ENCODE measurements at places on chromosomes 6 and 20.

DNA sequence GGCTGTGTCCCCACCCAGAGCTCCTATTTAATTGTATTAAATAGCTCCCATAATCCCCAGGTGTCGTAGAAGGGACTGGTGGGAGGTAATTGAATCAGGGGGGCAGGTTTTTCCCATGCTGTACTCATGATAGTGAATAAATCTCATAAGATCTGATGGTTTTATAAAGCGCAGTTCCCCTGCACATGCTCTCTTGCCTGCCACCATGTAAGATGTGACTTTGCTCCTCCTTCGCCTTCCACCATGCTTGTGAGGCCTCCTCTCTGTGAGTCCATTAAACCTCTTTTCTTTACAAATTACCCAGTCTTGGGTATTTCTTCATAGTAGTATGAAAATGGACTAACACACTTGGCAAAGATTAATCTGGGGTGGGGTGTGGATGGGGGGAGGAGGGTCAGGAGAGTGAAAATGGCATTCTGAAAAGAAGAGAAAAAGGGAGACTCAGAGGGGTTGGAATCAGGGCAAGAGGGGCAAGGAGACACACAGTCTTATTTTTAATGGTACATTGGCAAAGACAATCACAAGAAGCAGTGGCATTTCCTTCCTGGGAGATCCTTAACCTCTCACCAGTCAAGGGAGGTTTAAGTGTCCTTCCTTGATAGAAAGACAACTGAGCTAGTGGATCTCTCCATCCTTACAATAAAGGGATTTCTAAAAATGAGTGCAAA lies 37.5 kb upstream of the NOX3 start:
- DNase-seq: no peak

- DNase-seq: no peak
These were observed 32.3 kb downstream of the GSTA3 start for GRCh38 chr6:52877168-52877567.

DNA sequence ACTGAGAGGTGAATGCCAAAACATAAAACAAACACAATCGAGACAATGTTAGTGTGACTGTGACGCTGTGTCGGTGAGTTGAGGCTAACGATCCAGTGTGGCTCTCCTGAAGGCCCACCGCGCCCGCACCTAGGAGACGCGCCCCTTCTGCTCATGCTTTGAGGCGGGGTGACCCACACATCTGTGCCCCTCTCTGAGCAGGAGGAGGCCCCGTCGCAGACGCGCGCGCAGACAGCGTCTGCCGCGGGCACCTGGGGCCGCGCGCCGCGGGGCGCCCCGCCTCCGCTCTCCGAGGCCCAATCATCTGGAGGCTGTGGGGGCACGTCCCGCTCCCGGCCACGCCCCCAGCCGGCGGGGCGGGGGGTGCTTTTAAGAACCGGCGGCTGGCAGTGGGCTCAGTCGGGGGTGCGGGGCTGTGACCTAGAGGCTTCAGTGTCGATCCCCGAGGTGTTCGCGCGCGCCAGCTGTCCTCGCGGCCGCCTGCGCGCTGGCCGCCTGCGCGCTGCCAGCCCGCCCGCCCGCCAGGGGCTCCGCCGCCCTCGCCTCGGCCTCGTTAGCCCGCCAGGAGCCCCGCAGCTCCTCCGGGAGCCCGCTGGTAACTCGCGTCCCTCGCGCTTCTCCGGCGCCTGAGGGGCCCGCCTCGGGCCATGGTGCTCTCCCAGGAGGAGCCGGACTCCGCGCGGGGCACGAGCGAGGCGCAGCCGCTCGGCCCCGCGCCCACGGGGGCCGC lies at the start of gene SLC16A10:
SLC16A10 (plus strand) TSS at position 398 of the 730 bp plus-strand sequence; CDS start at position 648, 250 bp downstream.
- DNase-seq: peak; percentile 86

- DNase-seq: no peak
These were observed 329.5 kb upstream of the HSF2 start for GRCh38 chr6:122069932-122070331.

- DNase-seq: peak; percentile 19
These were observed 212.6 kb upstream of the PCSK2 start for GRCh38 chr20:17014217-17014616.

- DNase-seq: peak; percentile 22
These were observed 586 bp upstream of the NQO2 start for GRCh38 chr6:2998998-2999617.

DNA sequence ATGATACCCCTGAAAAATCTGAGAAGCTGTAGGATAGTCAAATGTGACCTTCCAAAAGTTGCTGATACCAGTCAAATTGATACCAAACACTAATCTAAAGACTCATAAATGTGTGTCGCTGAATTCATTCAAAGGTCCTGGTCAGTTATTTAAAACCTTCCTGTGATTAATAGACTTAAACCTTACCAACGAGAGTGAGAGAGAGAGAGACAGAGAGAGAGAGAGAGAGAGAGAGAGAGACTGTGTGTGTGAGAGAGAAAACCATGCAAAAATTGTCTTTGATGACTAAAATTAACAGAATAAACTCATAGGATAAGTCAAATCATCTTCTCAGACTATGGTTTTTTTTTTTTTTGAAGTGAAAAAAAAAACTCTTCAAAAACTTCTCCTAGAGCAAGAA lies 370.9 kb upstream of the HS3ST5 start:
- DNase-seq: no peak

DNA sequence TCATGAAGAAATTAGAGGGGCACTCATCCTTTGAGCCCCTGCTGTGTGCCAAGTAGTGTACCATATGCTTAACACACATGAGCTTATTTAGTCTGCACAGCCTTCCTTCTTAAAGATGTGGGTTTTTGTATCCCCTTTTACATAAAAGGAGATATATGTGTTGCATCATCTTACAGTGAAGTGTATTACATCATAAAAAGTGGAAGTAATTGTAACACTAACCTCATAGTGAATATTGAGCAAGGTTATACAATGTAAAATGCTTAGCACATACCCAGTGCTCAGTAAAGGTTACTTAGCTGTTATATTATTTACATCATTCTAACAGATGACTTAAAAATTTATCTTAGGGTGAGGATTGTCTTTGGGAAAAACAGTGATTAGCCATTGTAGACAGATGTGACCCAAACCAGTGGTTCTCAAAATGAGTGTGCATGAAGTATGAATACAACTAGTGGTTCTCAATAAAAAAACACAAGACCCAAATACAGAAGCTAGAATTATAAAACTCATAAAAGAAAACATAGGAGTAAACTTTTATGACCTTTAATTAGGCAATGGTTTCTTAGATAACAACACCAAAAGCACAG lies 3.8 kb upstream of the PIGU start:
- no peak for DNase-seq

DNA sequence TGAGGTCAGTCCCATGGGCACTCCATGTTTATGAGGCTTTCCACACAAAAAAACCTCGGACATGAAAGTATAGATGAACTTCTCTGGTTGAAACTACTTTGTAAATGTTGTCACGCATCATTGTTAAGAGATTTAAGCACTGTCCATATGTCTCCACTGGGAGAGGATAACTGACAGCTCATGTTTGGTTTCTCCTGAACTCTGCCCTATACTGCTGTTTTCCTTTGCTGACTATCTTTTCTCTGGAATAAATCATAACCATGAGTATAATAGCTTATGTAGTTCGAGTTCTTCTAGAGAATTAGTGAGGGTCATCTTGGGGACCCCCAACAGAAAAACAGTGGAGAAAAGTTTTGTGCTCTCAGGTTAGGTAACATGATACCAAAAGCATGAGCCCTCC lies 14.3 kb downstream of the THEMIS start:
- DNase-seq: no peak

GRCh38 chr6:28923318-28924102 lies at the start of gene TRIM27:
Gene TRIM27, minus strand, starts transcription at chr6:28923985. Its CDS starts 353 bp downstream, at chr6:28923632.
- peak; percentile 89 for DNase-seq

DNA sequence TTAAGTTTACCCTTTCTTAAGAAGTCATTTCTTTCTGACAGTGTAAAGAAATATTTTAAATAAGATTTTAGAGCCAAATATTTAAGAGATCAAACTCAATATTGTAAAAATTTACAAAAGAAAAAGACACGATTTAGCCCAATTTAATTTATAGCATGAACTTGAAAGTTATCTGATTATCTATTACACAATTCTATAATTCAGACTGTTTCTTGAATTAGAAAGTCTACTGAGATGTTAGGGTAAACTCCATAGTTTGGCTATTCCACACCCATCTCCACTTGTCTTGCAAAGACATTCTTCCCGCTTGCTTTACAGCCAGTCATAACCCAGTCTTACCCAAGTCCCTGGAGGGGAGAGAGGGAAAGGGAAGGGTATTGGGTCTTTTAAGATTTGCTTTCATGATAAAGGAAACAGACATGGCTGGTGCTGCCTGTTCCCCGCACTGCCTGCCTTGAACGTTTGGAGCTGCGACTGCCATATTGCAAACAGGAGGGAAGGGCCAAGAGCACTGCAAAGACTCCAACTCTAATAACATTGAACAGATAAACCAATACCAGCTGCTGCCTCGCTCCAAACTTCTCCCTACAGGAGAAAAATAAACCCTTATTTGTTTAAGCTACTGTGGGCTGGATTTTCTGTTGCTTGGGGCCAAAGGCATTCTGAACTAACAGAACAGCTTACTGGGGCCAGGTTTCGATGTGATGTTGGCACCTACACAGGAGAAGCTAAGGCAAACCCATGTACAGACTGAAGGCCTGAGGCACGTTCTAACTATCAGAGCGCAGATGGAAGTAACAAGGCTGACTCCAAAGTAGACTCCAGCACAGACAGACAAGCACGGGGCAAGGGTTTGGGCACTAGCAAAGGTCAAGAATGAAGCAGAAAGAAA lies 552.3 kb upstream of the JARID2 start:
- no peak for DNase-seq

GRCh38 chr20:11847827-11848226 lies 69.9 kb upstream of the BTBD3 start:
- peak; percentile 49 for DNase-seq

DNA sequence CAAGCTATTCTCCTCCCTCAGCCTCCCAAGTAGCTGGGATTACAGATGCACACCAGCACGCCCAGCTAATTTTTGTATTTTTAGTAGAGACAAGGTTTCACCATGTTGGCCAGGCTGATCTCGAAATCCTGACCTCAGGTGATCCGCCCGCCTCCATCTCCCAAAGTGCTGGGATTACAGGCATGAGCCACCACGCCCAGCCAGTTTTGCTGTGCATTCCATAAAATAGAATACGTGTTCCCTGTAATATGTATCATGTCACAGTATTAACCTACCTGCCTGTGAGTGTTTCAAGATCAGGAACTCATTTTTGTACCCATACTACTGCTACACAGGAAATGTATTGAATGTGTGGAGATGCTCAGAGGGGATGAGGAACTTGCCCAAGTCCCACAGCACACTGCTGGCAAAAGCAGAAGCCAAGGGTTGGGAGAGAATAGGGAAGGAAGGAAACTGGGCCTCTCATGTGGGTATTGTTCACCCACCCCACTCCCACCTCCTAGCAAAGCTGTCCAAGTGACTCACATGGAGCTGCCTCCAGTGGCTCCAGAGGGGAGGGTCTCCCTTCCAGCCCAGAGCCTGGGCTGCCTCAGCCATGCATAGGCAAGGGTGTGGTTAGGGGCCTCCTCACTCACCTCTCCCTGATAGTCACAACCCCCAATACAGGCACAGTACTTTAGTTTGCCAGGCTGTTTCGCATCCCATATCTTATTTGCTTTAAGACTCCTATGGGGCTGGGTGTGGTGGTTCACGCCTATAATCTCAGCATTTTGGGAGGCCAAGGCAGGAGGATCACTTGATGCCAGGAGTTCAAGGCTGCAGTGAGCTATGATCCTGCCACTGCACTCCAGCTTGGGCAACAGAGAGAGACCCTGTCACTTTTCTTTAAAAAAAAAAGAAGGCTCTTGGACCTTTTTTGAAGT lies 9.4 kb downstream of the HM13 start:
- no peak for DNase-seq

- peak; percentile 64 for DNase-seq
These were observed 691 bp downstream of the ASF1A start for GRCh38 chr6:118894425-118895260.

GRCh38 chr6:85127168-85127498 lies 322.8 kb upstream of the NT5E start:
- DNase-seq: no peak

DNA sequence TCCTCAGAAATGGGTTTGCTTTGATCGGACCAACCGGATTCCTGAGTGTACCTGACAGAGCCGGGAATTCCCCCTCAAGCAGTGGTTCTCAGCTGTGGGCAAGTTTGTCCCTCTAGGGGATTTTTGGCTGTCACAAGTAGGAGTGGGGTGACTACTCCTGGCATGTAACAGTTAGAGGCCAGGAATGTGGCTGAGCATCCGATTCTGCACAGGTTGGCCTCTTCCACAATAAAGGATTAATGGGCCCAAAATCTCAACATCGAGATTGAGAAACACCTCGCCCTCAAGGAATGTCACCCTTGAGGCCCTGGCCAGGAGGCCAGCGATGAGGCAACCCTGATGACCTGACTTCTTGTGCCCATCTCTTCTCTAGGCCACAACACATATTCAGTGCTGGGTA lies 7.9 kb downstream of the AGPAT4 start:
- DNase-seq: no peak

GRCh38 chr20:21465799-21466198 lies 48.1 kb downstream of the NKX2-2 start:
- DNase-seq: no peak

DNA sequence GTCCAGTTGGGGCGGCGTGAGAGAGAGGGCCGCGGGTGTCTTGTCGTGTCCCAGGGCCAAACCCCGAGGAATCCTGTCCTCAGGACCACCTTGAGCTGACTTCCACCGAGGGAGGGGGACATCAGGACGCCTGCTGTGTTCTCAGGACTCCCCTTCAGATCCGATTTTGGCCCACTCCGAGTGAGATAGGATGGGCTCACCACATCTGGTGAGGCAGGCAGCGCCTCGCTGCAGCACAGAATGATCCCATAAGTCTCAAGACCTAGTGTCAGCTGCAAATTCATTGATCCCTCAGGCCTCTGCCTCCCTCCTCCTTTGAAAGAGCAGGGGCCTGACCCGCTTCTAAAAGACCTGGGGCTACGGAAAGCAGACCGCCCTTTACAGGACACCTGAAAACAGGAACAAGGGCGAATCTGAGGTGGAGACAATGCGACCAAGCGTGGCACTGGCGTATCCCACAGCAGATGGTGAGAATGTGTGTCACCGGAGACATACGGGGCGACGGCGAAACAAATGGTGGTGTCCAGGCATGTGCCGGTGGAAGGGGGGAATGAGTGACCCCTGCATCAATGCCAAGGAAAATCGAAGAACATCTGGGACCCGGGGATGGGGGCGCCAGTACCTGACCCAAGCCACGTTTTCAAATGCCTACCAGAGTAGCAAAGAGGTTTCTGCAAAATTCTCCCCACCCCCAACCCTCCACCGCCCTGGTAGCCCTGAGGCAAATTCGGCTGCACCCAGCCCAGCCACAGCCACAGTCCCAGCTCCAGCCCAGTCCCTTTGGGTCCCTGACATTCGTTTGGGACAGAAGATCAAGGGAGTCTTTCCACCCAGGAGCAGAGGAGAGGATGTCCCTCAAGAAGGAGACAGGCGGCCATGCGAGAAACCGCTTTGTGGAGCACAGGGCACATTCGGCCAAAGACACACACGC lies 162.1 kb upstream of the ZNF337 start:
- DNase-seq: no peak

DNA sequence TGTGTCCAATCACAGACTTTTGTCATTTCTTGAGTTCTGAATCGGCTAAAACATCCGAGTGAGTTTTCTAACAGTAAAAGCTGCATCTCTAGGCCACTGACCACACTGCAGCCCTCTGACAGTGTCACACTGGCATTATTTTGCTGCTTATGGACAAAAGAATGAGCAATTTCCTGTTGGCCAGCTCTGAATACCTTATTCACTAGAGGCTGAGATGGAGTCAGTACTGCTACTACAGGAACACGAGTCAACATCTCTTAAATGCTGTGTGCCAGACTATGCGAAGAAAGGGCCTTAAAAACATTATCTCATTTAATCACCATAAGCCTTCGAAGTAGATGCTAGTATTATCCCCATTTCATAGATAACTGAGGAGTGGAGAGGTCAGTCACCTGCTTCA lies 42.5 kb upstream of the IPCEF1 start:
- DNase-seq: no peak

- peak; percentile 13 for DNase-seq
These were observed 37.5 kb upstream of the KLHL31 start for GRCh38 chr6:53703047-53703446.
